ENCODE measurements at places on chromosomes 11 and 22. TPM values are rescaled to one million over a fixed set of nuclear protein-coding genes. Genes with fewer than 3 reads are reported as not detected.
A peak's percentile ranks its signal among the peaks of the same experiment; 100 is the strongest.

GRCh38 chr22:22195265-22196017 lies 49.1 kb upstream of the VPREB1 start:
- DNase-seq, result peak; percentile 73

DNA sequence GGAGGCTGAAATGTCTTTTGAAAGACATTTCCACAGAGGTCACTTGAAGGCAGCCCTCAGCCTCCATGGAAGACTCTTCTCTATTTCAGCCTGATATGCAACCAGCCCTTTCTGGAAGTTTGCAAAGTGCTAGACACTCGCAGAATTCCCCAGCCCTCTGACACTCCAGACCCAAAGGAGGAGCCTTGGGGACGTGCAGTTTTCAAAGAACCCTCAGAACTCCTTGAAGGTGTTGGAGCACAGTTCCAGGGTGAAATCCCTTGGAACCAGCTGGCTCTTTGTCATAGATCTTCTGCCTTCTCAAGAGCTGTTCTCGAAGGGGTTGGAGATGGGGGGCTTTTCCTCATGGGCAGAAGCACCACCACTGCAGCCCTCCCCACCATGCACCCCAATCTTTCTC lies 19.6 kb downstream of the SPATA19 start:
- DNase-seq, result no peak

GRCh38 chr11:133778161-133778560 lies 67.2 kb downstream of the SPATA19 start:
- DNase-seq, result no peak

- peak; percentile 94 for DNase-seq
Observed at GRCh38 chr22:37561212-37562048, 1.1 kb downstream of the CDC42EP1 start.

- no peak for DNase-seq
Observed at GRCh38 chr11:125532668-125533067, 36.6 kb upstream of the FEZ1 start.

- DNase-seq, result peak; percentile 81
Observed at GRCh38 chr22:46267431-46268279, at the start of gene TTC38. Gene TTC38 (plus strand): TSS chr22:46268008. CDS start chr22:46268040, 32 bp downstream.

DNA sequence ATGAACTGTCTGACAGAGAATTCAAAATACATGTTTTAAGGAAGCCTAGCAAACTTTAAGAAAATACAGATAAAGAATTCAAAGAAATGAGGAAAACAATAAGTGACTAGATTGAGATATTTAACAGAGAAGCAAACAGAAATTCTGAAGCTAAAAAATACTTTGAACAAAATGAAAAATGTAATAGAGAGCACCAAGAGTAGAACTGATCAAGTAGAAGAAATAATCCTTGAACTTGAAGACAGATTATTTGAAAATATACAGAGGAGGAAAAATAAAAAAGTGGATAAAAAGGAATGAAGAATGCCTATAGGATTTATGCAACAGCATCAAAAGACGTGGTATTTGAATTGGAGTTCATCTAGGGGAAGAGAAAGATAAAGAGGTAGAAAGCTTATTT lies 101.9 kb upstream of the OR4B1 start:
- DNase-seq, result no peak

DNA sequence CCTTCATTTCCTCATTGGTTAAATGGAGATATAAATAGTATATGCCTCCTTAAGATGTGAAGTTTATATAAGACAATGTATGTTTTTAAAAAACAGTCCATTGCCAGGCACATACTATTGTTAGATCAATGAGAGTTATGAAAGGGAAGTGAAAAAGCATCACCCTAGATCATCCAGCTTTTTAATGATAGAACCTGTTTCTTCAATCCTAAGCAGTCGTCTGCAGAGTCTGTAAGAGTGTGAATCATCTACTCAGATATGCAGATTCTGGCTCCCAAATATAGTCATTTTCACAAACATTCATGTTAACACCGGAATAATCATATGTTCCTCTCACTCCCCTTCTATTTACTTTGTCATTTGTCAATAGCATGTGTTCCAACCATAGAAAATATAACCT lies 65.3 kb upstream of the SLN start:
- no peak for DNase-seq

DNA sequence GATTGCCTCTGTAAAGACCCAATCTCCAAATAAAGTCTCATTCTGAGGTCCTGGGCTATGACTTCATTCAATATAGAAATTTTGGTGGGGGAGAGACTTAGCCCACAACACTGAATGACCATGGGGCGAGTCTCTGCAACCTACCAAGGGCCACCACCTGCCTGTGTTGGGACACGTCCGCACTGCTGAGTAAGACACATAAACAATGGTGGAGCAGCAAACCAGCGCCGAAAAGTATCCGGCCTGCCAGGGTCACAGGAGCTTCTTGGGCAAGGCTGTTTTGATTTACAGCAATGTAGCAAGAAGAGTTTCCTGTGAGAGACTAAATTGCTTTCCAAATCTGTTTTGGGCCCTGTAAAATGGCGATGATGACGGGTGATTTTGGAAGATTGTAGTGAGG lies 122.3 kb downstream of the SHANK2 start:
- DNase-seq, result no peak

DNA sequence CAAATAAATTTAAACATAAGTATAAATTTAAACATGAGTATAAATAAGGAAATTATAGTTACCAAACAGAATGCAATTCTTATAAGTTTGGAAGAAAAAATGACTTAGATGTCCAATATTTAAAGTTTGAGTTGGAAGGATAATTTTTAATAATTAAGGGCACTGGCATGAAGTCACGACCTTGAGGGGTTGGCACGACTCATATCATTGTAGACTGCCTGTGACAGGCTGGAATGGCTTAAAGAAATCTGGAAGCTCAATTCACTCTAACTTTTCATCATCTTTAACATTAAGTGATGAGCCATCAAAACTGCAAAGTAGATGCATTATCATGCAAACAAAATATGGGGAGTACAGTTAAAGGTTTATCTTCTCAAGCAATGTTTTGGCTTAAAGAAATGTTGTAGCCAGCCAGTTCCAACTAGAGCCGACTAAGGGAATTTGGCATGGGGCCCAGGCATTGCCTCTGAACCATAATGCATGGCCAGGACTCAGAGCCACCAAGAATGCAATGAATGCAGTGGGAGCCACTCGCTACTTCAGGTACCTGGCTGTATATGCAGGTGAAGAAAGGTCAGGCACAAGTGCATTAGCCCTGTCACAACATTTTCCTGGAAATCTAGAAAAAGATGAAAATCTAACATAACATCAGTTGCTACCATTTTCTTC lies 33.4 kb downstream of the PGR start:
- no peak for DNase-seq

- DNase-seq, result no peak
Observed at GRCh38 chr11:76495019-76495418, 50.2 kb downstream of the EMSY start.

- no peak for DNase-seq
Observed at GRCh38 chr22:26161746-26162145, 7.5 kb upstream of the SEZ6L start.

DNA sequence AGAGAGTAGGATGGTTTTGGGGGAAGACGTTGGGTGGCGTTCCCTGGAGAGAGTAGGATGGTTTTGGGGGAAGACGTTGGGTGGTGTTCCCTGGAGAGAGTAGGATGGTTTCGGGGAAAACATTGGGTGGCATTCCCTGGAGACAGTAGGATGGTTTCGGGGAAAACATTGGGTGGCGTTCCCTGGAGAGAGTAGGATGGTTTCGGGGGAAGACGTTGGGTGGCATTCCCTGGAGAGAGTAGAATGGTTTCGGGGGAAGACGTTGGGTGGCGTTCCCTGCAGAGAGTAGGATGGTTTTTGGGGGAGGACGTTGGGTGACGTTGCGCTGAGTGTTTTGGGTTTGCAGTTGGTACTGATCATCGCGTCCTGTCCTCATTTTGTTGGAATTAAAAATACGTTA lies 28.2 kb downstream of the IGHMBP2 start:
- DNase-seq, result no peak

PRODH gene
- polyA plus RNA-seq, result 11.9 TPM

LRRC56 gene
- polyA plus RNA-seq, result 3.5 TPM

TTLL1 gene
- polyA plus RNA-seq, result 18.7 TPM

POU2AF2 gene
- not detected for polyA plus RNA-seq

MAML2 gene
- 31.7 TPM for polyA plus RNA-seq

TEF gene
- polyA plus RNA-seq, result 16.3 TPM

OR5B17 gene
- polyA plus RNA-seq, result not detected

TECTA gene
- polyA plus RNA-seq, result 3.2 TPM
